ENCODE measurements at places on chromosomes 12 and 14. TPM values are rescaled to one million over a fixed set of nuclear protein-coding genes. Genes with fewer than 3 reads are reported as not detected.

Gene GLIPR1
- 3.2 TPM for polyA plus RNA-seq

Gene CYP46A1
- not detected for polyA plus RNA-seq

Gene PLEKHG7
- 0.19 TPM for polyA plus RNA-seq

Gene GPRC5D
- not detected for polyA plus RNA-seq

Gene GALNT6
- polyA plus RNA-seq: 8.4 TPM

DNA sequence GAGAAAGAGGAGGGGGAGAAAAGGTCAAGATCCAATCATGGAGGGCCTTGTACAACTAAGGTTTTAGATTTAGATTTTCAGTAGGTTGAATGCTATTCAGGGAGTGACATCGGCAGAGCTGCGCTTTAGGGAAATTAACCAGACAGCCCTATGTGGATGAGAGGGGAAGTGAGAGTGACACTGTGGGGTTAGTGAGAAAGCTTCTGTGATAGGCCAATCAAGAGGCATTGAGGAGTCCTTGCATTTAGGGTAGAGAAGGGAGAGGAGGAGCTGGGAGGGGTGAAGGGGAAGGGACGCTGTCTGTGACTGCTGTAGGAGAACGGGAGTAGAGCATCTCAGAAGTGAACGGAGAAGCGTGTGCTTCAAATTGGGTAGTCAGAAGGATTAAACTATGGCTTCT is 3.4 kb downstream of the HSD17B6 start:
- H3K4me3 ChIP-seq: no peak overlapping the region
- H3K36me3 ChIP-seq: no peaks in the 10 kb centered on the region
- no peak overlapping the region for H3K27ac ChIP-seq
- H3K27me3 ChIP-seq: no peaks in the 10 kb centered on the region

DNA sequence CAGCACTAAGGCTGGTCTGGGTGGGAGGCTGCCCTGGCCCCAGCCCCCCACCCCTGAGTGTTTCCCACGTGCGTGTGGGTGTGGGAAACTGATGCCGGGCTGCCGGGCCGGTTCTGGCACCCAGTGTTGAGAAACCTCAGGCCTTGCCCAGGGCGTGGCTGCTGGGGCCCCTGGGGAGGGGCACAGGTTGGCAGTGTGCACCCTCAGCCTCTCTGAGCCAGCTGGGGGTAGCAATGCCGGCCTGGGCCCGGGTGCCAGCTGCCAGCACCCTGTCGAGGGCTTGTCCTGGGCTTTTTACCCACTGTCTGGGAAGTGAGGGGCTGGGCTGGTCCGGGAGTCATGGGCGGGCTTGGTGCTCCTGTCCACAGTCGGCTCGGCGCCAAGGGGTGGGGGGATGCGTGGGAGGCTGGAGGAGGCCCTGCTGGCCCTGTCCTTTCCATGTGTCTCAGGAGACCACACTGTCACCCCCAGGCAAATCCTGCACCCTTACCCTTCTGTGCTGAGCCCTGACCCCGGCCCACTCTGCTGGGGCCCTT is 15.7 kb downstream of the ASPG start:
- no peak overlapping the region for H3K4me3 ChIP-seq
- no peak for DNase-seq
- no peaks in the 10 kb centered on the region for H3K27me3 ChIP-seq
- no peaks in the 10 kb centered on the region for H3K4me1 ChIP-seq
- H3K27ac ChIP-seq: no peak overlapping the region
- no peaks in the 10 kb centered on the region for H3K36me3 ChIP-seq
